ENCODE measurements at places on chromosomes 1 and 21. TPM values are rescaled to one million over a fixed set of nuclear protein-coding genes. Genes with fewer than 3 reads are reported as not detected.

RRP15 gene
- 2.5 TPM for total RNA-seq

ORC1 gene
- total RNA-seq = 4.0 TPM

DDX20 gene
- 20.7 TPM for total RNA-seq

GRCh38 chr1:17400725-17401341, 28.8 kb downstream of the PADI6 start:
- no peak for DNase-seq

- DNase-seq = no peak
These were observed 22.2 kb upstream of the RSPO1 start for GRCh38 chr1:37656881-37657280.

GRCh38 chr1:47785561-47786271, 211.5 kb downstream of the TRABD2B start:
- DNase-seq = no peak

GRCh38 chr1:74579425-74579824, 67.0 kb upstream of the LRRC53 start:
- DNase-seq = no peak

GRCh38 chr1:84550826-84551225, 23.4 kb downstream of the CTBS start:
- DNase-seq = no peak

DNA sequence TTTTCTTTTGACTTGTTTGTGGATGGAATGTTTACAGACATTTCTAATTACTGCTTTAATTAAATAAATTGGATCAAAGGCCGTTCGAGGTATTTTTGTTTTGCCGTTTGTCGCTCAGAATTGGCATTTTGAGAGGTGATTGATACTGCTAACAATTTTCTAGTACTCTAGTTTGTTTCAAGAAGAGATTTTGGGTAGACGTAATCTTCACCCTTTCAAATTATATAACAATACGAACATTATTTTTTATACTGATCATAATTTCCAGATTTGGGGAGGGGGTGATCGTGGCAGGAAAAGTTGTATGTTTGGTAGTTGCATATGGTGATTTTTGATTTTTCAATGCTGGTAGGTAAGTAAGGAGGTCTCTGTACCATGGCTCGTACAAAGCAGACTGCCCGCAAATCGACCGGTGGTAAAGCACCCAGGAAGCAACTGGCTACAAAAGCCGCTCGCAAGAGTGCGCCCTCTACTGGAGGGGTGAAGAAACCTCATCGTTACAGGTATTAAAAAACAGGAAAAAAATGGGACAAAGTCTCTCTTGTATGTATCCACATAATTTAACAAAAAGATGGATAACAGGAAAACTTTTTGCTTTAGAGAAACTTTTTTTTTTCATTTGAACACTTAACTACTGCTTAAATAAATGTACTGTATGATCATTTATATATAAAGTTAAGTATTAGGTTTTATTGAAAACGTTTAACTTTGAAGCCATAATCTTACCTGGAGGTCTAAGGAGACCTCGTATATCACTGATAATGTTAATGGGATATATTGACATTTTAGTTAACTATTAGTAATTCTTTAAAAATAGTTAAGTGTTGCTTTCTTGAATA, 1.7 kb downstream of the H3-3A start:
- DNase-seq = no peak

DNA sequence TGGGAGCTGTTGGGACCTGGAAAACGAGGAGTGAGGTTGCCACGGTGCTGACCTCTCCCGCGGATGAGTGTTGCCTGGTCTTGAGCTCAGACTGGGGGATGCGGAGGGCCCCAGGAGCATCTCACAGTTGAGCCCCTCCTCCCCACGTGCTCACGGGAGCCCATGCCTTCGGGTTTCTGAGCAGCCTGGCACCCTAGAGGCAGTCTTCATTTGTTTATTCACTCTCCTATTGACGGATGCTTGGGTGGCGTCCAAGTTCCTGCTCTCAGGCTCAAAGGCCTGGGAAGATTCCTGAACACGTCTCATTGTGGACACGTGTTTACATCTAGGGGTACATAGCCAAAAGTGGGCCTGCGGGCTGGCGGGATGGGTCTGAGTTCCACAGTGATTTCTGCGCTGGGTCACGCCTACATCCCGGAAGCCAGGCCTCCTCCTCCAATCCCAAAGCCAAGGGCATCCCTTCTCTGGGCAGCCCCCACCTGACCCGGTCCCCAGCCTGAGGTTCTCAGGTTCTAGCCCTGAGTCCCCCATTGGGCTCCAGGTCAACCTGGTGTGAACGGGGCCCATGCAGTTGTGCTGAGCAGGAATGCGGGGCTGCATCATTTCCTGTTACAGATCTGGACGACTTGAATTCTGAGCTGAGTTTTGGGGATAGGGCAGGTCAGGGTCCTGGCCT, 14.7 kb downstream of the WNT3A start:
- DNase-seq = no peak

- DNase-seq = no peak
These were observed 27.2 kb downstream of the AK5 start for GRCh38 chr1:77308889-77309621.

- DNase-seq = peak; percentile 44
These were observed 5.0 kb downstream of the SLC19A1 start for GRCh38 chr21:45537111-45537745.

DNA sequence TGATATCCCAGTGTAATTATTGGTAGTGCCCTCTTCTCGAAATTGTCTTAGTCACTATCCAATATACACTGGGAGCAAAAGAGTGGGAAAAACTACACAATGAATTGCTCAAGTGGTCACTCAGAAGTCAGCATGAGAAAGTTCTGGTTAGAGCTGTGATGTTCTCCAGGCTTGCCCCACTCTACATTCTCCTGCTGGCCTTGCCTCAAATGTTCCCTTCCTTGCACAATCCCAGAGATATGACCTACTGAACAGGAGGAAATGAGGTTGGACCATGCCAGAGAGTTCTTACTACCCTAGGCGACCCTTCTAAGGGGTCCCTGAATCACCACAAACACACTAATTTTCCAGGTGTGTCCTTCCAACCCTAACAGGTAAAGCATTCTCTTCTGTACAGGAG, 40.8 kb downstream of the GLUL start:
- DNase-seq = no peak

GRCh38 chr1:36722871-36723270, 240.2 kb upstream of the CSF3R start:
- no peak for DNase-seq
